ENCODE measurements at places on chromosomes 6 and 20.

DNA sequence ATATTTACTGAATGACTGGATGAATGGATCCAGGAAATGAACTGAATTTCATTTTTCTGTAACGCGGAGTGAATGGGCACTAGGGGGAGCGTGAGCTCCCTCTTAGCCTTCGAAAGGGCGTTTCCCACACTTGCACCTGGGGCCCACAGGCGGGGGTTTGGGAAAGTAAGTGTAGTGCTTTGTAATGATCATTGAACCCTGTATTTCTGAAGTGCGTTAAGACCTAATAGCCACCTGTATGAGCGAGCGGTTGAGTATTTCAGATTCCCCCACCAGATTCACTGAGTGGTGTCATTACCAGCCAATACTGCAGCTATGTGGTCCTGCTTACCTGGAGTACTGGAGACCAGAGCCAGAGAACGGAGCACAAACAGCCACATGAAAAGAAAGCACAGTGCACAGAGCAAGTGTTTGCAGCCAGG lies 10.5 kb downstream of the SYTL3 start:
- DNase-seq, result no peak

DNA sequence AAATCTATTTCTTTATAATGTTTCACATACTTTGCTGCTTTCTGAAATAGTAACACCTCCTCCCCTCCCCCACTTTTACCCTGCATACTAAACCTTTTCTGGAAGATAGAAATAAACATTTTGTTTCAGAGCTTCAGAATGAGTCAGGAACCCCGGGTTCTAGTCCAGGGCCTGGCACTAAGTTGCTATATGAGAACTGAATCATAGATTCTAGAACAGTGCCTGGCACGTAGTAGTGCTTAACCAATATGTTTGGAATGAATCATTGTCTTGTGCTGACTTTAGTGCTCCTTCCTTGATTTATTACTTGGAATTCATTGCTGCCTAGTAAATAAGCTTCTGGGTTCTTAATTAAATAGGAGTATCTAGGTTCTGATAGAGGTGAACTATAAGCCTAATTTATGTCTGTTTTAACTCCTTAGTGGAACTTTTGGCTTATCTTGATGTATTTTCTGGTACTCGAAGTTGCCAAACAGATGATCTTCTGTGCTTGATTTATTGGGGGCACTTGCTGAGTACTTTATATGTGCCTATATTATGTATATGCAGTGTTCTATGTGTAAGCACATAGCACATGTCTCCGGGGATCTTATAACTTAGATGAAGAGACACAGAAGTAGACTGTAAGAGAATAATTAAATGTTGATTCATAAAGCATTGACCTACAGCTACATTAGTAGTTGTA lies 18.6 kb downstream of the TAB2 start:
- no peak for DNase-seq

- DNase-seq, result peak; percentile 2
Measured at GRCh38 chr6:156427345-156427744, 349.8 kb upstream of the ARID1B start.

DNA sequence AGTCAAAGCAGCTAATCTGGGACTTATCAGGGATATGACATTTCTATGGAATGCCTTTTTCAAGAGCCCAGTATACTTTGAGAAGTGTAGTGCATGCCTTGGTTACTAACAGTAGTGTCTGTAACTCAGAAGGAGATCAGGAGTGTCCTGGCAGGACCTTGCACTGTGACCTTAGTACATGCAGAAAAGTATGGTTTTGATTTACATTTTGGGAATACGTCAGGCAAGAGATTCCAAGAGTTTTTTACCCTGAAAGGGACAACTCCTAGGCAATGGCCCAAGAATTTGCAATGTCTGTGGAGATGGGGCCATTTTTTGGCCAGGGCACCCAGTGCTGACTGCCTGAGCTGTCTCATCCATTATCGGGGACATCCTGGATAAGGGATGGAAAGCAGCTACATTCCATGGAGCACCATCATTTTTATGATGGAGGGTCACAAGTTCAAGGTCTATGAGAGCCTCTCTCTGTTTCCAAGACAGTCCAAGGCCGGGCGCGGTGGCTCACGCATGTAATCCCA lies 80.2 kb downstream of the FAM50B start:
- DNase-seq, result no peak

GRCh38 chr6:145067430-145067829 lies 667.9 kb downstream of the EPM2A start:
- no peak for DNase-seq

GRCh38 chr6:5667737-5668136 lies 339.0 kb downstream of the NRN1 start:
- DNase-seq, result no peak
